Stimulated activated naive CD4-positive, alpha-beta T cell treated with Interleukin-2 at 50 U/mL for 16 hours (primary cell): ENCODE measurements at places on chromosomes 1 and 21.

GRCh38 chr1:35622510-35623178, 18.7 kb downstream of the PSMB2 start:
- no peak for DNase-seq

DNA sequence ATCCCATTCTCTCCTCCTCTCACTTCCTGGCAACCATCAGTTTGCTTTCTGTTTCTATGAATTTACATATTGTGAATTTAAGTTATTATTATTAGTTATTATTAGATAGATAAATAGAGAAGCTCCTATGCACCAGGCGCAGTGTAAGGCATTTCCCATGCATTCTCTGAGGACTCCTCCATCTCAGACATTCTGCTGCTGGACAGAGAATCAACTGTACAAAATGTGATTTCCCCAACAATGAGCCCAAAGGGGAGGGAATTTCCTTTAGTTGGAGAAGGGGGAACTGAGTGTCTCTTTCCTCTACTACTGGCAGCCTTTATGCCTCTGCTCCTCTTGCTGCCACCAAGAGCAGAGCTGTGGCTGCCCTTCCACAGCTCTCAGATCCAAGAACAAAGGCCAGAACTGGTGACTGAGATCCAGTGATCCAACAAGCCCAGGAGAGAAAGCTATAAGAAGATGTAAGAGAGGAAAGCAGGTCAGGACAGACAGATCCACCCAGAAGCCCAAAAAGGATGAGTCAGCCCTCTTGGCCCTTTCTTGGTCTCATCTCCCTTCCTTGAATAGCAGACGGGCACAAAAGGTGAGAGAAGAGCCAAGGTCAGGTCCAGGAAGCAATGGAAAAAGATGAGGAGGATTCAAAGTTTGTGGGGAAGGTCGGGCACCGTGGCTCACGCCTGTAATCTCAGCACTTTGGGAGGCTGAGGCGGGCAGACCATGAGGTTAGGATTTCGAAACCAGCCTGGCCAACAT, 3.5 kb upstream of the IVL start:
- no peak for DNase-seq

GRCh38 chr1:160377585-160378206, 10.8 kb downstream of the NHLH1 start:
- DNase-seq: no peak

- peak; percentile 54 for DNase-seq
These were observed 17.4 kb downstream of the TIAM1 start for GRCh38 chr21:31326522-31327242.

DNA sequence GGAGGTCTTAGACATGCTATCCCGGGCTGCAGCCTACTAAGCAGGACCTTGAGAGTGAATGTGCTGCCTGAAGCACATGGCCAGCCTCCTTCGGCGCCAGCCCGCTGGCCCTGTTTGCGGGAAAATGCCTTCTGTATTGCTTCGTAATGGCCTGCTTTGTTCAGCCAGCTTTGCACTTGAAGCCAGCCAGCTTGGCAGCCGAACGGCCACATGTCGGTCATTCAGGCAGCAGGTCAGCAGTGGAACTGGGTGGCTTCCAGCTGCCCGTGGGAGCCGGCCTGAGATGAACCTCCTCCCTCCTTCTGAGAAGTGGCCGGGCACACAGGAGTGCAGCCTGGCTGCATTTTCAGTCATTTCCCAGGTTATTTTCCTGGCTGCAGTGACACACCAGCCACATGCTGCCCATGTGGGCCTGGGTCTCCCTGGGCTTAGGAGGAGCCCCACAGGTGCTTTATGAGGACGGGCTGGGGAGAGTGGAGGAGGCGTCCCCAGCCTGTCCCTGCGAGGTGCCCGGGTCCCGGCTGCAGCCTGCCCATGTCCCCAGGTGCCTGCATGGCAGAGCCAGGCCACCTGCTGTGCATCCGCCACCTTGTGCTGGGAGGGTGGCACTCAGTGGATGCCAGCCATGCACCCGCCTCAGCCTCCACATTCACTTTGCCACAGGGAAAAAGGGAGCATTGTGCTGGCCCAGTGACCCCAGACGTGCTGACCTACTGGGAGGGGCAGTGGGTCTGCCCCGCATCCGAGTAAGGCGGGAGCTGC, 103.5 kb downstream of the SIK1 start:
- DNase-seq: no peak

DNA sequence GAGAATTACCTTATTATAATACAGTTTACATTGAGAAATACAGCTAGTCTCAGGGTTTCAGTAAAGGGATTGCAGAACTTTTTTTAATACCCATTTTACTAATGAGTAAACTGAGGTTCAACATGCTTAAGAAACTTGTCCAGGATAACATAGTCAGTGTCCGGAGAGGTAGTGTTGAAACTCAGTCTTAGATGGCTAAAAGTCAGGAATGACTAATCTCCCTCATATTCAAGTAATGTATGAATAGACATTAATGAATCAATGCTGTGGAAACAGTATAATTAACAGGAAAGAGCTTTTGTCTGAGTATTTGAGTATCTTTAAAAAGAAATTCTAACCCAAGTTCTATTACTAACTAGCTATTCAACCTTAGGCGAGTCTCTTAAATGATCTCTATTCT, 397.6 kb downstream of the PLA2G4A start:
- no peak for DNase-seq

DNA sequence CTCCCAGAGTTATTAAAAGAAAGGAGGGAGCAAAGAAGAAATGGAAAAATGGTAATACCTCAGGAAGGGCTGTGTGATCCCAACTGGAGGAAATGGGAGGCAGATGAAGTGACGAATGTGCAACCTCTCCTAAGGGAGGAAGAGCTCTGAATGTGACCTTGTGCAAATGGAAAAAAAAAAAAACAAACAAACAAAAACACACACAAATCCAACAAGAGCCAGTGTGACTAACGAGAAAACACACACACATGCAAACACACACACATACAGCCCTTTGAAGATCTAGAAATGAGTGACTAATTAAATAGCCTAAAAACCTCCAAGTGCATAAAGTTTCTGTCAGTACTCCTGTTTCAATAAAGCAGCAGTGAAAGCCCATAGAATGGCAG, 49.0 kb downstream of the CCN1 start:
- no peak for DNase-seq

- no peak for DNase-seq
These were observed 11.9 kb downstream of the TFB2M start for GRCh38 chr1:246554201-246554600.

DNA sequence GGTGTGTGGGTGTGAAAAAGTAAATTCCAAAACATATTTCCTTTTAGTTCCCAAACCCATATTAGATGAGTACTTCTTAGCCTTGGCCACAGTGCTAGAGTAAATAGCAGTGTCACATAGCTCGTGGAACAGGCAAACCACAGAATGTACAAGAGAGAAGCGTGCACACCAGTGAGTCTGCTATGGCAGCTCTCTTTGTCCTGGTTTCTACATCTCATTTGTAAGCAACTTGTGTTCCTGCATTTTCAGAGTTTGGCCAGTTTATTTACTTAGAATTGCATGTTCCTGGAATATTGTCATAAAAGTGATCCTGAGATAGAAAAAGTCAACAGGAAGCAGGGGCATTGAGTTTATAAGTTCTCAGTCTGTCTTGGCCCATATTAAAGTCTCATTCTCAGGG, 142.1 kb downstream of the DHRS3 start:
- DNase-seq: no peak
